ENCODE measurements at places on chromosomes 3 and 15. TPM values are rescaled to one million over a fixed set of nuclear protein-coding genes. Genes with fewer than 3 reads are reported as not detected.

Gene ZNF774
- 0.76 TPM for total RNA-seq

Gene GOLGA6L7
- total RNA-seq, result not detected

Gene SLC28A1
- total RNA-seq, result not detected

Gene ISL2
- total RNA-seq, result 0.57 TPM

Gene PLA2G4E
- 0.07 TPM for total RNA-seq

Gene SSR3
- total RNA-seq, result 563 TPM

Gene SPINT1
- total RNA-seq, result 0.63 TPM

Gene XCR1
- not detected for total RNA-seq

Gene TMOD3
- total RNA-seq, result 41.1 TPM

Gene ADGRG7
- total RNA-seq, result not detected

Gene DAZL
- total RNA-seq, result 0.07 TPM

Gene TUSC2
- total RNA-seq, result 40.6 TPM

Gene TMEM40
- total RNA-seq, result not detected

Gene TTC23
- 11.9 TPM for total RNA-seq

Gene MESP1
- total RNA-seq, result 1.1 TPM

Gene IRAK2
- 9.1 TPM for total RNA-seq

Gene TRAT1
- not detected for total RNA-seq

Gene AMT
- total RNA-seq, result 0.58 TPM

Gene DPPA4
- total RNA-seq, result not detected

Gene MOBP
- total RNA-seq, result not detected

Gene SLC51B
- total RNA-seq, result not detected

Gene NECTIN3
- 66.2 TPM for total RNA-seq

Gene PDE8A
- total RNA-seq, result 25.1 TPM

Gene LPP
- total RNA-seq, result 11.7 TPM

Gene CTXN2
- not detected for total RNA-seq

Gene CACNA2D2
- total RNA-seq, result 0.56 TPM

Gene NEO1
- 2.9 TPM for total RNA-seq

Gene LCMT2
- 10.5 TPM for total RNA-seq

Gene IQCF5
- total RNA-seq, result not detected

Gene SETD5
- total RNA-seq, result 65.2 TPM

Gene EFCC1
- total RNA-seq, result not detected

Gene ATOSA
- 2.1 TPM for total RNA-seq

Gene KCNAB1
- 2.4 TPM for total RNA-seq

Gene GPR176
- total RNA-seq, result 58.1 TPM

Gene WDR93
- total RNA-seq, result not detected

Gene ITIH1
- not detected for total RNA-seq

Gene PLS1
- total RNA-seq, result 24.8 TPM

Gene PAK6
- total RNA-seq, result 0.02 TPM

Gene THSD4
- total RNA-seq, result 11.8 TPM

Gene ECT2
- 114 TPM for total RNA-seq

Gene GP9
- not detected for total RNA-seq

Gene IDH2
- total RNA-seq, result 7.7 TPM

Gene MCTP2
- total RNA-seq, result 1.1 TPM

Gene CD200
- total RNA-seq, result not detected

Gene MINAR1
- 0.23 TPM for total RNA-seq

Gene FBLN2
- total RNA-seq, result 0.03 TPM

Data from HT1080 (cell line).